ENCODE measurements at places on chromosomes 13 and 19.

DNA sequence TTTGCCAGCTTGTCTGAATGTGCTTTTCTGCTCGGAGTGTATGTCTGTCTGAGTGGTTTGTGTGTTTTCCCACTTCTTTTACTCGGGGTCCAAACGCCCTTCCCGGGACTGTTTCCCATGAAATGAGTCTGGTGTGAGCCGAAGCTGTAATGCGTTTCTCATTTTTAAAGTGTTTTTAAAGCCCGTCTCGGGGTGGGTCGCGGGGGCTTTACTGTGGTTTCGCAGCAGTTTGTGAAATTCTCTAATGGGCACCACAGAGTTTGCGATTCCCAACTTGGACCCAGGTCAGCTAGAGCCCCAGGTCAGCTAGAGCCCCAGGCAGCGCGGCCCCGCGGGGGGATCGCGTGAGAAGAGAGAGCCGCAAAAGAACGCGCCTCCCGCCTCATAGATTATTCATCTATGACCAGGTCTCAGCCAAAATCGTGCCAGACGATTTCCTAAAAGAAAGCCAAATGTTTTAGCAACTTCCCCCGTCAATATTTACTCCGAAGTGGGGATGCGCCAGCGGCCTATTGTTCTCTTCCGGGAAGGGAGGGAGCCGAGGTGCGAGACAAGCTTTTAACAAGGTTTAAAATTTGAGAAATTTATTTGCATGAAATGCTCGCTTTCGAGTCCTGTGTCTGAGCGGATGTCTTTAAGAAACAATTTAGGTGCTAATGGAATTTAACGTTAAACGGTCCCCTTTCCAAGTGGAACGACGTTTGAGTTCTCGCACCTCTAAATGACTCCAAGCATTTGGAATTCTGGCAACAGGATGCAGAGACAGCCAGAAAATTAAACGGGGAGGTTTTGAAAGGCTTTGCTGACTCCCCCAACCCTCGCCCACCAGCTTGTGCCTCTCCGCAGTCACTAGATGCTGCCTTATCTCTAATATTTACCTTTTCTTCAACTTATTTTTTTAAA is 2.2 kb downstream of the ZIC2 start:
- no peak for DNase-seq

- DNase-seq = no peak
Measured at GRCh38 chr19:41702171-41702651, 6.2 kb upstream of the CEACAM5 start.

- DNase-seq = no peak
Measured at GRCh38 chr13:57409121-57409520, 222.4 kb upstream of the PCDH17 start.

DNA sequence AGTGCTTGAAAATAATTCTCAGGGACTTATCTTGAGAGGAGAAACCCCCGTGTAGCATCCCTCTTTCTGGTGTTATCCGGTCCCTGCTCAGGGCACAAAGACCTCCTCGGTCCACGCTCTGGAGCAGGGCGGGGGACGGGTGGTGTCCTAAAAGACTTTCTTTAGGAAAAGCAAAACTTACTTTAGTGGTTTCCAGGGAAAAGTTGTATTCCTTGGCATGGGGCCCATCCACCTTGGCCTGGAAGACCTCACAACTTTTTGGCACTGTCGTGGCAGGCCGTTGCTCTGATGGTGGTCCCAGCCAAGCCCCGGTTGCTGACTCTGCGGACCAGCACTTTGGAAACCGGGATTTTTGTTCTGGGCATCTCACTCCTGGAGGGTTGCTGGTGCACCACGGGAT is 2.7 kb downstream of the AMER2 start:
- DNase-seq = no peak

DNA sequence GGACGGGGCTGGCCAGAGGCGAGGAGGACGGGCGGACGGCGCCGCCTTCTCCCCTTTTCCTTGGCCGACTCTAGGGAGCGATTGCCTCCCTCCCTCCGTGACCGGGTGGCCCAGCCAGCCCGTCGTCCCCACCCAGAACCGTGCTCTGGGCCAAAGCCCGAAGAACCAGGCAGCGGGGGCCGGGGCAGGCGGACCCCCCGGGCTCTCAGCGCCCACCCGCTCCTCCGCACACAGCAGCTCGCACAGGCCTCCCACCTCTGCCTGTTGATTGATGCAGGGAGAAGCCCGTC is 9.3 kb upstream of the MARCHF2 start:
- no peak for DNase-seq

GRCh38 chr13:84038001-84038400 is 155.7 kb upstream of the SLITRK1 start:
- DNase-seq = no peak

- DNase-seq = no peak
Measured at GRCh38 chr13:91400671-91401070, 2.2 kb downstream of the GPC5 start.

- no peak for DNase-seq
Measured at GRCh38 chr13:107441279-107441678, 774.1 kb downstream of the LIG4 start.

- DNase-seq = no peak
Measured at GRCh38 chr19:3663838-3664237, 36.4 kb downstream of the PIP5K1C start.

DNA sequence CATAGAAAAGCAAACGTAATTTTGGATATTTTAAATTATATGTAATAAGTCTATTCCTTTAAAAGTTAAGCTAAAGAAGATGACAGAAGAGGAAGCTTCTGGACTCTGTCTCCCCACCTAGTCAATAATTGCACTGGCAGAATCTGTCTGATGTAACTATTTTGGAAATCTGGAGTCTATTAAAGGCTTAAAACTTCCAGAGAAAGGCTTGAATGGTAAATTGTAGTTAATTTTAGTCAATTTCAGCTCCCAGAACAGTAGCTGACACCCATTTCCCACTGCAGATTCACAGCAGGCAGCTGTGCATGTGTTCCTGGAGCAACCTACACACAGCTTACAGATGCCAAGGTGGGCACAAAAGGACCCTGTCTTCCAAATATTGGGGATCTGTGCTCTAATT is 304.1 kb downstream of the PCDH20 start:
- DNase-seq = no peak

DNA sequence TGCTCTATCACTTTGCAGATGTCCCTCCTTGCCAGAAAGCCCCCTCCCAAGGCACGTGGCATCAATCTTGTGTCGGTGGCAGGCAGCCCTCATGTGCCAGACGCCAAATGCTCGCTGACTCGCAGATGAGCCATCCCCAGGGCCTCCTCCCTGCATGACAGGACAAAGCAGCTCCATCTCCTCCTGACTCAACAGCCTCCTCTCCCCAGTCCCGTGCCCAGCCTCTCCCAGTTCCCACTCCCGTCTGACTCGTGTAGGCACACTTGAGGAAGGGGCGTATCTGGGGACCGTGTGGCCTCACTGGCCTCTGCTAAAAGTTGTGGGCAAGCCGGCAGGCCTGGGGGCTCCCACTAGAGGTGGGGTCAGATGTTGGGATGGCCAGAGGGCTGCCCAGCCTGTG is 133.6 kb downstream of the STK24 start:
- no peak for DNase-seq

GRCh38 chr19:16608290-16608739 is 19.7 kb downstream of the MED26 start:
- no peak for DNase-seq

GRCh38 chr19:42267644-42268141 is 1.4 kb upstream of the CIC start:
- no peak for DNase-seq

DNA sequence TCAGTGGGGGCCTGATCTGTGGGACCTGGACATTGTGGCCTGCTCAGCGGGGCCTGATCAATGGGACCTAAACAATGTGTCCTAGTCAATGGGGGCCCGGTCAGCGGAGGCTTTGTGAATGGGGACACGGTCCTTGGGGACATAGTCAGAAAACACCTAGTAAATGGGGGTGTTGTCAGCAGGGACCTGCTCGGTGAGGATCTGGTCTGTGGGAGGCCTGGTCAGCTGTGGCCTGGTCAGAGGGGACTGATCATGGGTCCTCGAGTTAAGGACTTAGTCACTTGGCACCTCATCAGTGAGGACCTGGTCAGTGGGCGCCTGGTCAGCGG is 44.5 kb upstream of the TPM4 start:
- DNase-seq = no peak

DNA sequence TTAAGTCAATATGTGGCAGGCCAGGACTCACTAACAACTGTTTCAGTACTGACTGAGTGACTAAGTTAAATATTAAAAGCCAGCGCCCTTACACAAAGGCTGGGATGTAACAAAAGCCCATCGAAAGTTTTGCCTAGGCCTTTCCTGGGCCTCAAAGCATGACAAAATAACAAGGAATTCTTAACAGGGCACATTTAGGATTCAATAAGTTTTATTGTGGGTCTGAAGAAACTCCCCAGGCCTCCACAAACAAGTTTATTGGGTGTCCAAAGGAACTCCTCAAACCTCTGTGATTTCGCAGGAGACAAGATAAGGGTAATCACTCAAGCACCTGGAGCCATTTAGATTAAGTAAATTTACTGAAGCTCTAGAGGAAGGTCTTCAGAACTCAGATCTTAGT is 130.7 kb upstream of the SGCG start:
- DNase-seq = no peak

DNA sequence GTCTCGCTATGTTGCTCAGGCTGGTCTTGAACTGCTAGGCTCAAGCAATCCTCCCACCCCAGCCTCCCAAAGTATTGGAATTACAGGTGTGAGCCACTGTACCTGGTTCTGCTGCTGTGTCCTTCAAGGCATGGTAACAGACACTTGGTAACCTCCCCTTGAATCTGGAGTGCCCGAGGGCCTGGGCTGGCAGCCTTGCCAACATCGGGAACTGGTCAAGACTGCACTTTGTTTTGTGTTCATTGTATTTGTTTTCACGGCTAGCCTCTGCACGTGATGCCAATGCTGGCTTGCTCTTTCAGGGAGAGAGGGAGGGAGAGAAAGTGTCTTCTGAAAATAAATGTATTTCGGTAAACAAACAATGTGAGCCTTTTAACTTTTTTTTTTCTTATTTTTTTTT is 12.0 kb downstream of the CERS4 start:
- DNase-seq = no peak

- no peak for DNase-seq
Measured at GRCh38 chr19:49355909-49356353, 6.3 kb downstream of the TEAD2 start.

DNA sequence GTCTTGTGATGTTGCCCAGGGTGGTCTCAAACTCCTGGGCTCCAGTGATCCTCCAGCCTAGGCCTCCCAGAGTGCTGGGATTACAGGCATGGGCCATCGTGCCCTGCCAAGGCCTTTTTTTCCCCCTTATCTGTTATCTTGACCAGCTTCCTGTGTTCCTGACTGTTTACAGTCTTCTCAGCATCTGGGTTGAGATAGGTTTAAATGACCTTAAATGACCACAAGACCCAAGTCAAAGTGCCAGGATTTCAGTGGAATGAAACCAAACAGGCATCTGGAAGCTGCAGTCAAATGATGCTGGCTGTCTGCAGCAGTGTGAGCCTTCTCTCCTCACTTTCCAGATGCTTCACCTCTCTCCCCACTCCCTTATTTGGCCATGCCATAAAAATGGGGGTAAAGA is 114.2 kb upstream of the CLDN10 start:
- no peak for DNase-seq

DNA sequence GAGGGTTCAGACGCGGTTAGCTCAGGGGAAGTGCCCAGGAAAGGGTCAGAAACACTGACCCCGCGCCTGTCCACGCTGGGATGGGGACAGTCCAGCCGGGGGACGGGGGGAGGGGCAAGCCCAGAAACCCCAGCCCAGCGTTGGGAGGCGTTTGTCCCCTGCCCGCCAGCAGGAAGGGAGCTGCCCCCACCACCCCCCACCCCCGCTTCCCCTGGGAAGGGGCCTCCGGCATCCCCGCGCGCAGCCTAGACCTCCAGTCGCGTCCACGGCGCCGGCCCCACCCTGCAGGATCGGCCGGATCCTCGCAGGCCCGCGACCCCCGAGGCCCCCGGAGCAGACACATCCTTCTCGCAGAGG is 277 bp downstream of the GIPC1 start:
- no peak for DNase-seq

DNA sequence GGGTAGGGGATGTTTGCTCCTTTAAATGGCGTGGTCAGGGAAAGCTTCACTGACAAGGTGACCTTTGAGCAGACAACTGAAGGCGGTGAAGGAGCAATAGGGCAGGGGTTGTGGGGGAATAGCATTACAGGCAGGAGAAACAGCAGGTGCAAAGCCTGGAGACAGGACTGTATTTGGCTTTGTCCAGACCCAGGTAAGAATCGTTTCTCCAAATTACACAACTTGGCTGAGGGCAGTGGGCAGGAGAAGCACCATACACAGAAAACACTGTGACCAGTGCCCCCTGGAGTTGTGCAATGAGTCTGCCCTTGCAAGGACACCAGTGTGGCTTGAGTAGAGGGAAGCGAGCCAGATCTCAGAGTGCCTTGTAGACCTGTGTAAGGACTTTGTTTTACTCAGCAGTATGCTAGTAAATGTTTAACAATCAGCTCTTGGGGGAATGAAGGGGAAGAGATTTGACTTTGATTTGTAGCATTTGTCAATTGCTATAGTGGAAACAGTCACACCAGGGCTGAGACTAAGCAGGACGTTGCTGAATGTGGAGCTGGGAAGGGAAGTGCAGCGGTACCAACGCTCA is 360.0 kb downstream of the DCT start:
- DNase-seq = no peak

GRCh38 chr13:79353693-79354092 is 52.4 kb downstream of the RBM26 start:
- DNase-seq = no peak

- DNase-seq = no peak
Measured at GRCh38 chr19:3366753-3367627, 607 bp downstream of the NFIC start.

DNA sequence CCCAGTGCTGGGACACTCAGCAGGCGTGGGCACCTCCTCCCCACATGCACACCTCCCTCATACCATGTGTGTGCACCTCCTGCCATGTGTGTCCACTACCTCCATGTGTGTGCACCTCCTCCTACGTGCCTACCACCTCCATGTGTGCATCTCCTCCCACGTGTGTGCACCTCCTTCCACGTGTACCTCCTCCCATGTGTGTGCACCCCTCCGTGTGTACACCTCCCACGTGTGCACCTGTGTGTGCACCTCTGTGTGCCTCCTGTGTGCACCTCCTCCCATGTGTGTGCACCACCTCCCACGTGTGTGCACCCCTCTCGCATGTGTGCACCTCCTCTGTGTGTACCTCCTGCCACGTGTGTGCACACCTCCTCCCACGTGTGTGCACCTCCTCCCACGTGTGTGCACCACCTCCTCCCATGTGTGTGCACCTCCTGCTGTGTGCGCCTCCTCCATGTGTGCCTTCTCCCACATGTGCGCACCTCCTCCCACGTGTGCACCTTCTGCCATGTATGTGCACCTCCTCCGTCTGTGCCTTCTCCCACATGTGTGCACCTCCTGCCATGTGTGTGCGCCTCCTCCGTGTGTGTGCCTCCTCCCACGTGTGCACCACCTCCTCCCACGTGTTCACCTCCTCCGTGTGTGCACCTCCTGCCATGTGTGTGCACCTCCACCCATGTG is 6.1 kb upstream of the C13orf46 start:
- DNase-seq = no peak

GRCh38 chr13:112709825-112710783 is 20.3 kb downstream of the ATP11A start:
- no peak for DNase-seq

- DNase-seq = no peak
Measured at GRCh38 chr19:34734537-34735103, 577 bp downstream of the ZNF181 start.

GRCh38 chr19:55648585-55649267 is 714 bp downstream of the CCDC106 start:
- DNase-seq = no peak

GRCh38 chr13:31749929-31750328 is 10.6 kb downstream of the RXFP2 start:
- DNase-seq = no peak

GRCh38 chr19:51157265-51157664 is 15.2 kb downstream of the SIGLEC7 start:
- DNase-seq = no peak

- no peak for DNase-seq
Measured at GRCh38 chr19:15622991-15623390, 8.0 kb downstream of the CYP4F8 start.
